ENCODE measurements at places on chromosomes 16 and 17.

DNA sequence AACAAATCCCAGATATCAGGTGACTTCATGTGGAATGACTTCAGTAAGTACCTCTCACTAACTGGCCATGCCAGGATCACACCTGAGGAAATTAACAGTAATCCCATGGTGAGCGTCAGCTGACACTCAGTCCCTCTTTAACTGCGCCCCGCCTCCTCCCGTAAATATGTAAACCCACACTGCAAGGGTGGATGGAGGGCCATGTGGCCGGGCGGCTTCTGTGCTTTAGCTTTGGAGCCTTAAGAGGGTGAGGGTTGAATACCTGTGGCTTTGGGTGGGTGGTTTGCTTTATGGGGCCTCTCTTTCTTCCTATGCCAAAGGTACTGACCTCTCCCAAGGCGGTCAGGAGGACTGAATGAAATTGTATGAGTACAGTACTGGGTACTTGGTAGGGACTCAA is 141.7 kb downstream of the MRM1 start:
- no peak for DNase-seq

GRCh38 chr16:69040144-69040909 is 65.1 kb upstream of the HAS3 start:
- DNase-seq, result no peak

DNA sequence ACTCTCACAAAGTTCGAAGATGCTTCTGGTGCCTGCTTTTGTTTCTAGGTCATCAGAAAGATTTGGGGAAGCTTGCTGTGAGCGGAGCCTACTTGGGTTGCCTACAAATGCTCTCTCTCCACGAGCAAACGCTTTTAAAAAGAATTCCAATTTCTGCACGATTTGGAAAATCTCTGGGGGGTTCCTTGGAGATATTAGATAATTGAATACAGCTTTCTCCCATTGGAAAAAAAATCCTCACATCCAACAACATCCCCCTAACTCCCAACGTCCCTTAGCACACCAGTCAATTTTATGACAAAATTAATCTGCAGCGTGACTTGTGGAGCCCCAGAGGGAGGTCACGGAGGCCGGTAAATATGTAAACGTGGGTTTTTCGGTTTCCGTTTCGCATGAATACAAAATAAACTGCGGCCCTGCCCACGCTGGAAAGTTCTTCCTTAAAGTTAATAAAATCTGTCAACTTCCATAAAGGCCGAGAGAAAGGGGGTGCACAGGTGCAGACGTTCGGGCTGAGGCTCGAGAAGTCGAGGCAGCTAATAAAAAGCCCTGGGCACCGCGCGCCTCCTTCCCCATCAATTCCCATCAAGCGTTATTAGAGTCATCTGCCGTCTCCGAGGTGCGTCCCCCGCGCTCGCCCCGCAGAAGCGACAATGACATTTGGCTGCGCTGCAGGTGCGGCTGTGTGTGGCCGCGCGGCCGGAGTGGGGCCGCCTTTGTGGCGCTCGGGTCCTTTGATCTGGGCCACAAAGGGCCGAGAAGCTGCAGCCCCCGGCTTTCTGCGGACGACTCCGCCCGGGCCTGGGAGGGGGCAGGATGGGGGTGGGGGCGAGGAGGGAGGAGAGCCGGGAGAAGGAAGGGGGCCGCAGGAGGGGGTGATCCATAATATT is 37.6 kb downstream of the SALL1 start:
- no peak for DNase-seq

DNA sequence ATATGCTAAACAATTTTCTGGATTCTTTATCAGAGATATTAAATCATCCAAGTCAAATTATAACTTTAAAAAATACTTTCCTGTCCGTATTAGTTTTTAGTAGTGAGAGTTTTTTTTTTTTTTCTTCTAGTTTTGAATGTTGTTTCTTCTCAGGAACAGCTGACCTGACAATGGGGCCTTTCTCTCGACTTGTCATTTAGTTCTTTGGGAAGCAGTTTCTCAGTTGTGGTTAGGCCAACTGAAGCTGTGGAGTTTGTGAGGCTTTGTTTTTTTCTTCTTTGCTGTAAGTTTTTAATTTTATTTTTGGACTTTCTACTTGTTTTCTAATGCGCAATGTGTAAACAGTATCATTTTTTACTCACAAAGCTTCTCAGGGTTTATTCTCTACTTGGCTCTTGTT is 140.8 kb downstream of the FTO start:
- DNase-seq, result no peak

DNA sequence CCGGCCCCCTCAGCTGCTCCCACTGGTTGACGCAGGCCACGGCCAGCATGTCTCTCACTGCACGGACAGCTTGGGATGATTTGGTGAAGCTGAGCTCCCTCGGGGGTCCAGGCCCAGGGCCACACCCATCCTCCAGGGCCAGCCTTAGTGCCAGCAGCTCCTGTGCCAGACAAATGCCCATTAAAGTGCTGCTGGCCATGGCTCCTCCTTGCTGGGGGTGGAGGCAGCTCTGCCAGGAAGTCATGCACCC is 2.5 kb downstream of the TRIM47 start:
- DNase-seq, result no peak

- DNase-seq, result peak; percentile 20
These were observed 4.4 kb upstream of the IRX5 start for GRCh38 chr16:54926166-54926838.

DNA sequence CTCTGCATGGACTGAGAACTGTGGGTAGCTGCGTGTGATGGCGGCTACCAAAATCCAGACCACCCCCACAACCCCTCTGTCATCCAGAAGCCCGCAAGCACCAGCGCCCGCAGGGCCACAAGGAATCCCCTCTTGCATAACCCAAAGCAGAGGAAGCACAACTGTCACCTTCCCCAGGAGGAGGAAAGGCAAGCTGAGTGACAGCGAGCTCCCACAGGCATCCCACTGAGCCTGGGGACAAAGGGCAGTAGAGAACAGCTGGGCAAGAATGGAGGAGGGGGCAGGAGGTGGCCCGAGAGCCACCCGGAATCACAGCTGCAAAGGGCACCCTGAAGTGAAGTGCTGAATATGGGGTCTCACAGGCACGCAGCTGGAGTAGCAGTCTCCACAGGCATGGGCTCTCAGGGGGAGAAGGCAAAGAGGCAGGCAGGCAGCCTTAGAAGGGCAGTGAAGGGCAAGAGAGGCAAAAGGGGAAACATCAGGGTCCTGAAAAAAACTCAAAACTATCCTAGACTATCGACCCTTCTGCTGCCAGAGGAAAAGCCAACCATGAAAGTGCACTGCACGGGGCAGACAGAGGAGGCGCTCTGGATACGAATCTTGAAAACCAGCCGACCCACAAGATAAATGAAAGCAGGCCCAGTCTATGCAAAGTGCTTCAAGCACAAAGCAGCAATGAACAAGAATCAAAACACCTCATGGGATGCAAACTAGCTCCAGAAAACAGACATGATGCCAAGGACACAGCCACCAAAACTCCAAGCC is 17.1 kb downstream of the USP36 start:
- no peak for DNase-seq

DNA sequence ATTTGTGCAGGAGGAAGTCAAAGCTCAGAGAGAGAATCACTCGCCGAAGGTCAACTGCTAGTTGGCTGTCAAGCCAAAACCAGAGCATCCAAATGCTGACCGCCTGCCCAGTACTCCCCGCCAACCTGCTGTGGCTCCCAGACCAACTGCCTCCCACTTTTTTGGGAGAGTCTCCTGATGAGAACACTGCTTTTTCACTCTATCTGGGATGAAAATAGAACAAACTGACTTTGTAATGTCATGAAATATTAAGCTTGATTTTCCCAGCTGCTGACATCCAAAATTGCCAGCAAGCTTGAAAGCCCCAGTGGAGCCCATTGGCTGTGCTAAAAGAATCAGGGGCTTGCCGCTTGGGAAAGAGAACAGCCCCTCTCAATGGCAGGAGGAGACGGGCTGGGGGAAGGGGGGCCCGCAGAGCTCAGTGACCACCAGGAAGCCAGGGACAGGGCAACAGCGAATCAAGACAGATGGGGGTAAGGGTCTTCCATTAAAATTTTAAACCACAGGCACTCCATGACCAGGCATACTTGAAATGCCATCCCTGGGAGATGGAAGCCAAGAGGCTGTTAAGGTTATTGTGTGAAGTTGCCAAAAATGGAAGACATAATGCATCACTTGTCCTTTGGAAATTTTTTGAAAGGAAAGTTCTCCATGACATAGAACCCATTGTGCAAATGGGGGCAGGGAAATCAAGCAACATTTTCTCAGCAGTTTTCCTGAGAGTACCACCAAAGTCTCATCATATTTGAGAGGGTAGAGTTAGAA is 125.7 kb upstream of the CDH5 start:
- DNase-seq, result no peak

DNA sequence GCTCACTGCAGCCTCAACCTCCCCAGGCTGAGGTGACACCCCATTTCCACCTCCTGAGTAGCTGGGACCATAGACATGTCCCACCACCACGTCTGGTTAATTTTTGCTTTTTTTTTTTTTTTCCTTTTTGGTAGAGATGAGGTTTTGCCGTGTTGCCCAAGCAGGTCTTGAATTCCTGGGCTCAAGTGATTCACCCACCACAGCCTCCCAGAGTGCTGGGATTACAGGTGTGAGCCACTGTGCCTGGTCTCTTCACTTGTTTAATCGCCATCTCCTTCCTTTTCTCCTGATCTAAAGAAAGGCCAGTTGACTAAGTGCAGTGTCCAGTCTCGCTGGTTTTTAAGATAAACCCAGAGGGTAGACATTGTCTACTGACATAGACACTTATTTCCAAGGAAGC is 152.0 kb downstream of the C16orf95 start:
- no peak for DNase-seq

DNA sequence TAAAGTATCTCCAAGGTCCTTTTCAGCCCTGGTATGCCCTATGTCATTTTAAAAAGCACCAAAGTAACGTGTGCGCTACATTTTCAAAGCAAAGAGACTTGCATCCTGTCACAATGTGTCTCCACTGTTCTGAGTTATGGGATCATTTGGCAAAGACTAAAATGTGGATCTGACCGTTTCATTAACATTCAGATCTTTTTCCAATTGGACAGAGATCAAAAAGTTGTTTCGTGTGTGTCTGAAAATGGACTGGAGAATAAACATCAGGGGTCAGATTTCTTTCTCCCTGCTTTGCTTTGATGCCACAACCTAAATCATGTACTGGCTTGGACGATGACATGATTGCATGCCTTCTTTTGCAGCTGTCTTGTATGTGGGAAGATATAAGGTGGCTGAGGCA is 136.0 kb upstream of the NOG start:
- no peak for DNase-seq

DNA sequence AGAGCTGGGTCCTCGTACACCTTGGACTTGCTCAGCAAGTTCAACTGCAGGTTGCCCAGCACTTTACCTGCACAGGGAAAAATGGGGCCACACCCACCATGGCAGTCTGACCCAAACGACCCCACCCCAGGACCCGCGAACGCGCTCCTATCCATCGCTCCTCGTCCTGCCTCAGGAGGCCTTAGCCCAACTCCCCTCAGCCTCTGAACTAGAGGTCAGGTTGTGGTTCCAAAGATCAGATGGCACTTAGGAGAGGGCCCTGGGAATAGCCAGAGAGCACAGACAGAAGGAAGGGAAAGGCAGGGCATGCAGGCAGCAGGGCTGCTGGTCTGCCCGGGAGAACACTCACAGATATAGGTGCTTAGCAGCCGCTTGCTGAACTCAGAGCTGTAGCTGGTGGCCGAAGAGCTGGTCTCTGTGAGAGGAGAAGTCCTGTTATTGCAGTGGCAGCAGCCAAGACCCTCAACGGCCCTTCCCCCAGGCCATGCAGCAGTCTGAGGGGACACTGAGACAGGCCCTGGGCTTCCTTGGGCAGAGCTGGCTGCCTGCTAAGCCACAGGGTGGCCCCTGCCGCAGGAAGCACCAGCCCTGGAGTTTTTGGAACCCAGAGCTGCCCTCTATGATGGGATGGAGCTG is 6.9 kb downstream of the ZACN start:
- DNase-seq, result no peak

GRCh38 chr17:81723651-81724209 is 11.6 kb downstream of the SLC25A10 start:
- no peak for DNase-seq

DNA sequence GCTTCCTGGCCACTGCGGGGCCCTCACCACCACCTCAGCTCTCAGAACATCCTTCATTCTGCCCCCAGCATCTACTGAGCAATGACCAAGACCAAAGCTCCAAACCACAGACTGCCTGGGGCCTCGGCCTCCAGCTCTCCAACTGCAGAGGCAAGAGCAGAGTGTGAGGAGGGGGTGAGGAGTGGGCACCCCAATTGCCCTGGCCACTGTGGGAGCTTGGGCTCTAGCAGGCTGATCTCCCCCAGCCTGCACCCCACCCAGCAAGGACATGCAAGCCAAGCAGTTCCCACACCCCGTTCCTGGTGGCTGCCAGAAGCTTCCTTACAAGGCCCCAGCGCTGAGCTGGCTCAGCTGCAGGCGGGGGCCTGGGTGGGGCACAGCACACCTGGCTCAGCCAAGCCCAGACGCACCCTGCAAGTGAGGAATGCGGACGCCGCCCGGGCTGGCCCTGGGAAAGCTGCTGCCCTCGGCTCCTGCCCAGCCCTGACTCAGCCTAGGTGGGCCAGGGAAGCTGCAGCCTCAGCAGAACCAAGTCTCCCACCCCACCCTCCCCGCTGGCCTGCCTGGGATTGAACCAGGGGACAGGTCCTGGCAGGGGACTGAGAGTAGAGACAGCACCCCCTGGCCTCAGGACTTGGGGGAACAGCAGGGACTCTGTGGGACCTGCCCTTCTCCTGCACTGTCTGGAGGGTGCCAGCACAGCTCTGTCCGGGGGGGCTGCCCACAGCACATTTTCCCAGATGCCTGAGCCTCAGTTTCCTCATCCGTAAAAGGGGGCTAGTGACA is 29.7 kb upstream of the KRT17 start:
- DNase-seq, result no peak

- no peak for DNase-seq
These were observed 20.7 kb downstream of the DNAH9 start for GRCh38 chr17:11618861-11619566.

DNA sequence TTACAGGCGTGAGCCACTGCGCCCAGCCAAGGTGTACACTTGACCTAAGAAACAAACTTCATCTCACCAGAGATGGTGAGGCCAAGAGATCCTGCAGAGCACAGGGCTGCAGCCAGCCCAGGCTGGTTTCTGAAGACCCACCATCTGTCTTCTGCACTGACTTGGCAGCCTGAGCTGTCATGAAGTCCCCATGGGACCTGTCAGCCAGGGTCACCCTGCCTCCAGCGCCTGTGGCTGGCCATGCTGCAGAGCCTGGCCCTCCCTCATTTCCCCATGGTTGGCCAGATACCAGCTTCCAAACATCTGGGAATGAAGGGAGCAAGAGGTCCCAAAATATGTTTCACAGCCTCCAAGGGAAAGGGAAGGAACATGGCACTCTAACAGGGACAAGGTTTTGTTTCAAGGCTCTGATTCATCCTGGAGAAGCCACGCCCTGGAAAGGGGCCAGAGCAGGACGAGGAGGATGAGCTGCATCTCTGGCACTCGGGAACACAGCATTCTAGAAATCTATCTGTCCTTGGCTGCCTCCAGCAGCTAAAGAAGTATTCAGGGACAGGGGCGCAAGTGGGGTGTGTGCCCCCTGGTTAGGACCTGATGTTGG is 45.3 kb downstream of the DDX19A start:
- DNase-seq, result peak; percentile 15

DNA sequence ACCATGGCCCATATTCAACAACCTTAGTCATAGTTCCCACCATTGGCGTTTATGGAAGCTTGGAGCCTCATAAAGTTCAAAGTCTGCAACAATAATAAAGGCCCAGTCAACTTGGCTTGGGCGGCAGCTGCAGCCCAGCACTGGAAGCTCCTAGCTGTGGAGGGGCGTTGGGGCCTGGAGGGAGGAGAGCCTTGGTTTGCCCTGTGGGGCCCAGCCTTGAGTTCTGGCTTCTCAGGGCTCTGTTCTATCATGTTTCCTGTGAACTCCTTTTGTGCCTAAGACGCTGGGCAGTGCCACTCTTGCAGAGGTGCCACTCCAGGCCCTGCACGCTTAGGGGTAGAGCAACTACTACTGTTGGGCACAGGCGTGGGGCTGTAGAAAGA is 927 bp upstream of the ENGASE start:
- DNase-seq, result no peak

Data from amniotic stem cell (primary cell).